ENCODE measurements at places on chromosomes 2 and 18.
A peak's percentile ranks its signal among the peaks of the same experiment; 100 is the strongest.

GRCh38 chr2:11473659-11474433 lies 7.9 kb upstream of the E2F6 start:
- DNase-seq, result no peak

- no peak for DNase-seq
These were observed 1.1 kb downstream of the TMEM169 start for GRCh38 chr2:216082805-216083204.

DNA sequence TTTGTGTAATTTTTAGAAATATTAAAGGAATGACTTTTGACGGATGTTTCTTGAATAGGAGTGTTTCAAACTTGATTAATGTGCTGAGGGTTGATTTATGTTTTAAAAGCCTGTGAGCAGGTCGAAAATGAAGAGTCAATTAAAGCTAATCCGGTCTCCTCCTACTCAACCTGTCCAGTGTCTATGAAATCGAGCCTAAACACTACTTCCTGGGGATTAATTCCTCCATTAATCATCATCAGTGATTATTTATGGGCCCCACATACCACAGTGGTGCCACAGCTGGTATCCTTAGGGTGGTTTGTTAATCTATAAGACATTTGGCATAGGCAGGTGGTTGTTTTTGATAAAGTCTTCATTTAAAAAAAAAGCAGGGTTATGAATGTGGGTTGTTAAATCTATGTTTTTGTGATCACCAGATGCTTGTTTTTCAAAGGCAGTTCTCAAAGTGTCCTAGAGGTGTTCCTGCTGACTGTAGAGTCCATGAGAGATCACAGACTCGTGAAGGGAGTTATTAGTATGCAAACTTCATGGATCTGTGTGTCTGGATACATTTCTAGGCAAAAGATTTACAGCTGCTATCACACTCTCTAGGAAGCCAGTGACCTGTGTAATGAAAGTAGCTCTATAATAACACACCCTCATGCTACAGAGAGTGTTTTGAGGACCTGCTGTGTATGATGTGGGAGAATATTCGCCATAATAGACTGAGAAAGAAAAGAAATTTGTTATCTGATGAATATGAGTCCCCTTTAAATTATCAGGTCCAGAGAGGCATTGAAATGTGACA lies 308.6 kb downstream of the AKAIN1 start:
- no peak for DNase-seq

GRCh38 chr18:58272209-58272608 lies 228.2 kb downstream of the NEDD4L start:
- no peak for DNase-seq

GRCh38 chr2:213545481-213545880 lies 261.2 kb downstream of the SPAG16 start:
- no peak for DNase-seq

DNA sequence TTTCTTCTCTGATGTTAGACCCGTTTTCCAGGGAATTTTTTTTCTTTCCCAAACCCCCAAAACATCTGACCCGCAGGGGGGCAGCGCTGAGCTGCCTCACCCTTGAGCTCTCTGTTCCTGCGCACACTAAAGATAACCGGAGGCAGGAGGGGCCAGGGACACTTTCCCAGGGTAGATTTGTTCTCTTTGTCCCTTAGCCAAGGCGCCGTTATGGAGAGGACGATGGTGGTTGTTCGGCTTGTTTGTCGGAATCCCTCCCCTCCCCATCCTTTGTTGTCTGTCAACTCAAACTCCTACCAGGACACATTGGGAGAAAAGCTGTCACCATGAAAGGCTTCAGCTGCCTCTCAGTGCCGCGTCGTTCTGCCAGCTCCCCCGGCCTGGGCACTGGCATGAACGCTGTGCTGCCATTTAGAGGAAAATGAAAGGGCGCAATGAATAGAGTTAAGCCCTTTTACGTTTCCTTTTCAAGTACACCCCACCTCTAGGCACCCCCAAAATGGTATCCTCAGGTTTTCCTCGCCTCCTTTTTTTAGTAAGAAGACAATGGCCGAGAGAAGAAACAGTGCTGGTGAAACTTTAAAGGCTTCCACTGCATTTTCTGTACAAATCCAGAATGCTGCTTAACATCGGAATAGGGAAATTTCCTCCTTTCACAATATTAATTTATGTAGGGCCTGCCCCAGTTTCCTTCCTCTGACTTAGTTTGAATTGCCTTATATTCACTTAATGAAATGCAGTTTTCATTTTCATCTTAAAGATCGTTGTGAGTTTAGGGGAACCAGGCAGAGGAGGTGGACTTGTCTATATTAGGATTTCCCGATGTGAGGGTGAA lies 62.1 kb downstream of the RND3 start:
- DNase-seq, result no peak

DNA sequence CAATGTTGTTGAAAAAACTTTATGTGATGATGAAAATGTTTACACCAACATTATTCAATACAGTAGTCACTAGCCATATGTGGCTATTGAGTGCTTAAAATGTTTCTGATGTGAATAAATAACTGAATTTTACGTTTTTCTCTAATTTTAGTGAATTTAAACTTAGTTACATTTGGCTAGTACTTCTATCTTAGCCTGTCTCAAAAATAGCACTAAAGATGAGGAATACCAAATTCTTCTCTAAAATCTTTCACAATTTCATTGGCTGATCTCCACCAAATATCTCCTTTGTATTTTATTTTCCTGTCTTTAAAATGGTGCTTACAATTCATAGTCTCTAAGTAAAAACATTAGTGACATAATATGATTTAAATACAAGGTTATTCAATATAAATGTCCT lies 83.7 kb upstream of the RND3 start:
- DNase-seq, result no peak

GRCh38 chr2:196758474-196759377 lies 40.8 kb downstream of the GTF3C3 start:
- no peak for DNase-seq

GRCh38 chr18:434410-434809 lies 66.1 kb downstream of the COLEC12 start:
- DNase-seq, result no peak

DNA sequence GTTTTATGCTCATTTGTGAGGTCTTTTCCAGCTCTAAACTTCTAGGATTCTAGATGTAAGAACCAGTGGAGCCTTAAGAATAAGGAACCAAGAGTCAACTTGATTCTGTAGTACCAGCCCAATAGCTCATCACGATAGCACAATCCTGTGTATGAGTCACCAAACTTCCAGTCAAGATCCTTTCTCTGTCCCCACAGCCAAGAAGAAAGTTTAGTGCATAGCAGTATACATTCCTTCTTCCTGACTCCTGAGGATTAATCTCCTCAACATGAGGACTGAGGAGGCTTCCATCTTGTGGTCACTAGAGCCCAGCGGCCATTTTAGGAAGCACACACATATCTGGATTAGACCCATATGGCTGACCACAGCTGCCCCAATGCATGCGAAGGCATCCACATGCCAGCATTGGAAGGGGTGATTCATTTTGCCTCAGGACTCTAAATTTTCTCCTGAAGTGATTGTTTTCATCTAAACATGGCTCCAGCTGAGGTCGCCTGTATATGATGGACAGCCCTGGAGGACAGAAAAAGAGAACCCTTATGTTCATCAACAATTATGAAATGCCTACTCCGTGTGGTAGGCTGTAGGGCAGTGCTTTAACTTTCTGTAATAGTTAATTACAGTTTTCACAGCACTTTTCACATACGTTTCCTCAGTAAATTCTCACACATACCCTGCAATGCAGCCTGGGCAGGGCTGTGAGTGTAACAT lies 53.5 kb downstream of the RASGRP3 start:
- DNase-seq, result no peak

DNA sequence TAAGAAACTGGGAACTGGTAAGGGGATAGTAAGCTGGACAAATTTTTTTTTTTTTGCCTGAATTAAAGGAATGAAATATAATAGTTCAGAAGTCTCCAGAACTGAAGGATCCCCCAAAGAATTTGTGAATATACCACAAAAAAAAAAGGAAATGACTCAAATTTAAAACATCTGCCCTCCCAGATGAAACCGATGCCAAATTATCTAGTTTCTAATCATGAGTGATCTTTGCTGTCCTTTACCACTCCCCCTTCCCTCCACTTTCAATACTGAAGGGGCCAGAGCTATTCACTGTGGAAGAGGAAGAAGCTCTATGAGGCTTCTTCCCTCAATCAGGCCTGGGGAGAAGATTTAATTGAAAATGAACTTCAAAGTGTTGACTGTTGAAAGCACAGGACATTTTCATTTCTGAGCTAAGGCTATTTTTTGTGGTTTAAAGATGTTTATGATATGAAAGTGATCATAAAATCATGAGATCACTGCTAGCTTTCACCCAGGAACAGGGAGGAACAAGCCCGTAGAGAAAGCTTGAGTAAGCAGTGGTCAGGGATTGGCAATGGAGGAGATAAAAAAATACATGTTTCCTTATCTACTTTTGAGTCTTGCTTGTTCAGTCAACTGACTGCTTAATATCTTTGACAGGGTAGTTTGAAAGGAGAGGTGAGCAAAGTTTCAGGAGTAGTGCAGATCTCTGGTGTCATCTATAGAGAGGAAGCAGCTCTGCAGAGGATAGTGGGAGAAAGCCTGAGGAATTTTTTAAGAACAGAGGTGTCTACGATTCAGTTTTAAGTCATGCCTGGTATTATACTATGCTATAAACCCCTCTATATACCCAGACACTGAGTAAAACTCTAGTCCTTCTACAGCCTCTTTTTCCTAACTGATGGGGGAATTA lies 409.5 kb upstream of the FIGN start:
- no peak for DNase-seq

- peak; percentile 66 for DNase-seq
These were observed 72.5 kb downstream of the RBM43 start for GRCh38 chr2:151189125-151189524.

DNA sequence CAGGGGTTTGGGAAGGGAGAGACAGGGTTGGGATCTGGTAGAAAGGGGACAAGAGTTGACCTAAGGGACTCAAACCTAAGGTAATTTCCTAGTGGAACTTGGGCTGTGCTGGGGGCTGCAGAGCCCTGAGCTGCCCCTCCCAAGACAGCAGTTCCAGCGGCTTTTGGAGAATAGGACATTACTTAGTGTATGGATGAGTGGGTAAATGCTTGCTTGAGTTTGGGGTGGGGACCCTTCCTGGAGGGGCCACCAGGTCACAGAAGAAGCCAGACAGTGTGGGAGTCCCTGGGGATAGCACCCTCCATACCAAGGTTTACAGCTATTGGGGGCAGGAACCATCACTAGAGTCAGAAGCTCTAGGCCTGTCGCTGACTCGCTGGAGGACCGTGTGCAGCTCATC lies 111.5 kb downstream of the CAPN13 start:
- no peak for DNase-seq

- no peak for DNase-seq
These were observed 13.6 kb downstream of the IMPA2 start for GRCh38 chr18:11994703-11995444.

DNA sequence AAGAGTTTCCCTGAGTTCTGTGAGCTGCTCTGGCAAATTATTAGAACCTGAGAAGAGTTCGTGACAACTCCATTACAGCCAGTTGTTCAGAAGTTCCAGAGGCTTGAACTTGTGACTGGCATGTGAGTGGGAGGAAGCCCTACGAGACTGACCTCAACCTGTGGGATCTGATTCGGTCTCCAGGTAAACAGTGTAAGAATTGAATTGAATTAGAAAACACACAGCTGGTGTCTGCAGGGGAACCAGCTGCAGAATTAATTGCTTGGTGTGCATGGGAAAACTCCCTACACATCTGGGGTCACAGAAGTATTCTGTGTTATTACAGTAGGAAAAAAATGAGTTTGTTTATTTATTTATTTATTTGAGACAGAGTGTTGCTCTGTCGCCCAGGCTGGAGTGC lies 14.0 kb upstream of the ITSN2 start:
- DNase-seq, result no peak

- DNase-seq, result no peak
These were observed 167.3 kb upstream of the ALKAL2 start for GRCh38 chr2:455015-455705.

DNA sequence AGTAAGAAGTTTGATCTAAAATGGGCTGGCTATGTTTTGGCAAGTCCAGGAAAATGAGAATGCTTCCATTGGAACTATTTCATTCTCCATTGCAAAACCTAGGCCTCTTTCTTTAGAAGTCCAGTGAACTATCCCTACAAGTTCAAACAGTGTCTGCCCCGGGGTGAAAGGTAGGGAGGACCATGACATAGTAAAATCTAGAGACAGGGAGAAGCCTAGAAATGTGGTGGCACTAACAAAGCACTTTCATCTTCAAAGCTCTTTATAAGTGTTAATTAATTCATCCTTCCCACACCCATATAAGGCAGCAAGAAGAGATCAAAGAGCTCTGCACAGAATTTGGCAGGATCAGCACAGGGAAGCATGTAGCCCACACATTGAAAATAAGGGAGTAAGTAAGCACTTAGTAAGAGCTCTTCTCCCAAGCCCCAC lies 214.5 kb downstream of the IRS1 start:
- DNase-seq, result no peak

GRCh38 chr18:80104364-80104779 lies 4.7 kb upstream of the ADNP2 start:
- DNase-seq, result no peak

- no peak for DNase-seq
These were observed 410.7 kb upstream of the DSEL start for GRCh38 chr18:67926929-67927864.

- no peak for DNase-seq
These were observed 107.6 kb downstream of the RAPGEF4 start for GRCh38 chr2:172843266-172843582.

- DNase-seq, result no peak
These were observed 313.2 kb downstream of the PIK3C3 start for GRCh38 chr18:42268186-42268725.

GRCh38 chr2:3430172-3430571 lies 50.7 kb downstream of the TRAPPC12 start:
- no peak for DNase-seq

GRCh38 chr2:82226441-82226840 lies 1921.9 kb upstream of the LRRTM1 start:
- DNase-seq, result no peak

- DNase-seq, result no peak
These were observed 5.5 kb upstream of the CYP27A1 start for GRCh38 chr2:218776488-218776887.

DNA sequence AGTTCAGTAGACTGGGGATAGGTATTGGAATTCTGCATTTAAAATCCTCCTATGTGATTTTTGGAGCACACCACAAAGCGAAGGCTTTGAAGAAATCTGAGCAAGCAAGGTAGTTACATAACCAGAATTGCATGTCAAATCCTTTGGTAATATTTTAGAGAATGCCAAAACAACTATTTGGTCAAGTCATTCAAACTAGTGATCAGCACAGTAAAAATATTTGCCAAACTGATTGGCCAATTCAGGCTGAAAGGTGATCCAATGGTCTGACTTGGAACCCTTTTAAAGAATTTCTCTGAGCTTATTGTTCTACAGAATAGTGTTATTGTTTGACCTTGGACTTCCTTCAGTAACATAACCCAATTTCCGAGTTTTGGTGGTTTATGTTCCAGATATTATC lies 214.2 kb upstream of the ETAA1 start:
- DNase-seq, result no peak

DNA sequence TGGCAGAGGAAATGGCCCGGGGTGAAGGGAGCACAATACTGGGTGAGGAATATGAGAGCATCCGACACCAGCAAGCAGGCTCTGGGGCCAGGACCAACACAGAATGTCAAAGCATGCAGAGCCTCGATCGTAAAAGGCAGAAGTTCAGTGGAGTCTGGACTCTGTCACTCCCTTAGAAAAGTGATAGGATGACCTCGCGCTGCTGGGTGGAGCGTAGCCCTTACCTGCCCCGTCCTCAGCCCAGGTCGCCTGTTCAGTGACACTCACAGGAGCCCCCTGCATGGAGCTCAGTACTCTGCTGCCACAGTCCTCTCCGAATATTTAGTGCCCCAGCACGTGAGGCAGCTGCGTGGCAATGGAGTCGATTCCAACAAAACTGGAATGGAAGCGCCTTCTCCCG lies 236.7 kb upstream of the MYT1L start:
- no peak for DNase-seq
